Activated CD4-positive, alpha-beta T cell treated with anti-CD3 and anti-CD28 coated beads, Interleukin-2, amount 50 U/mL, for 1 hour (primary cell): ENCODE measurements at places on chromosomes 12 and 14.

- DNase-seq = no peak
Observed at GRCh38 chr12:97267594-97268202, 194.9 kb upstream of the RMST start.

GRCh38 chr12:126895951-126896913 is 1370.7 kb upstream of the TMEM132C start:
- no peak for DNase-seq

GRCh38 chr12:109900752-109901580 is 892 bp downstream of the TCHP start:
- DNase-seq = no peak

GRCh38 chr12:109910969-109911348 is 10.9 kb downstream of the TCHP start:
- no peak for DNase-seq

- no peak for DNase-seq
Observed at GRCh38 chr12:46518169-46518568, 145.6 kb upstream of the SLC38A2 start.

DNA sequence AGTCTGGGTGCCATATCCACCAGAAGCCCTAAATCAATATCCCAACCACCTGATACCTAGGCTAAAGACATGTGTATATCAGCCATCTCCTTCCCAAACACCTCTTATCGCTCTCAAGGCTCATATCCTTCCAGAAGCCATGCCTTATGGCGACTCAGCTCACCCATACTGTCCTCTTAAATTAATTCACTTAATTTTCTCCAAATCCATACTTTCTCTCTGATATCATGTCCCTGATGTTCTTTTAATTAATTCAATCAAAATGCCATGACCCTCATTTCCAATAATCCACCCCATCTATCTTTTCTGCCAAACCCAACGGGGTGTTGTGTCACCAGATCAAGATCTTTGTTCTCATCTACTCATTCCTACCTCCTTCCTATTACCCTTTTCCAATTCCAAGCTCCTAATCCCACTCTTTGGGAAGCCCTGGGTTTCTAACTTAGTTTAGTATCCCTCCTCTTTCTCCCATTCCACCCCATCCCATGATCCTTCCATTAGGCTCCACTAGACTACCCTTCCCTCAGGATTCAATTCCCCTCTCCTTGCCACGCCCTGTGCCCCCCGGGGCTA is 723 bp downstream of the ATF7 start:
- DNase-seq = no peak

GRCh38 chr12:69545081-69545480 is 40.2 kb upstream of the CCT2 start:
- DNase-seq = no peak

DNA sequence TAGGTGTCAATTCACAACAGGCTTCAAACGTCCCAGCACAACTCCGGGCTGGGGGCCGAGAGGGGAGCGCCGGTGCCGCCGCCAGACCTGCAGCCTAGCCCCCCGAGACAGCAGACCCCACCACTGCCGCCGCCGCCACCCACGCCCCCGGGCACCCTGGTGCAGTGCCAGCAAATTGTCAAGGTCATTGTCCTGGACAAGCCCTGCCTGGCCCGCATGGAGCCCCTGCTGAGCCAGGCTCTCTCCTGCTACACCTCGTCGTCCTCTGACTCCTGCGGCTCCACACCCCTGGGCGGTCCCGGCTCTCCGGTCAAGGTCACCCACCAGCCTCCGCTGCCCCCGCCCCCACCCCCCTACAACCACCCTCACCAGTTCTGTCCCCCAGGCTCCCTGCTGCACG is 39.4 kb downstream of the SLC6A12 start:
- no peak for DNase-seq

DNA sequence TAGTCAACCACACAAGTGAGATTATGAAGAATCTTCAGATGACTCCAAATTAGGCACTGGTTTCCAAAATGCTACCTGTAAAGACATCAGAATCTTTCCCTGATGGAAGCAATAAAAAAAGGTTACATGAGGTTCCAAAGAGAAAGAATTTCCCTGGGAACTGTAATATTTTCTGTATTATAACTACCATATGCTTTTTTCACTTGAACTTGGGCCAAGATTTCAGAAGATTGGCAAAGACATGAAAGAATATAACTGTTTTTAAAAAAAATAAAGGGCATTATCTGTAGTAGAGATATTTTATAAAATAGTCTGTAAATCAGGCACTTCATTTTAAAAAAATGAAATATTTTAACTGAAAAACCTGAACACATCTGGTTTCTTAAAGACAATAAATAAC is 12.9 kb downstream of the HECTD1 start:
- DNase-seq = no peak

GRCh38 chr12:41076114-41076513 is 112.0 kb upstream of the PDZRN4 start:
- no peak for DNase-seq

DNA sequence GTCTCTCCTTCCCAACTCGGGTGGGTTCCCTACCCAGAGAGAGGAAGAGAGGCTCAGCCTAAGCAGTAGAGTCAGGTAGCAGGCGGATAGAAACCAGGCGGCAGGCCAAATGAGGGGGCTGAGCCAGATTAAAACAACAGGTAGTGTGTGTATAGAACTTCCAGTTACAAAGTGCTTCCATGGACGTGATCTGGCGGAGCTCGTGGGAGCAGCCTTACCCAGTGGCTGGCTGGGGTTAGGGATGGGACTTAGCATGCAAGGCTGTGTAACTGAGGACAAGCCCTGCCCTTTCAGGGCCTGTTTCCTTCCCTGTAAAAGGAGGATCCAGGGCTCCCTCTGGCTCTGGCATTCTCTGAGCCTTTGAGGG is 8.3 kb downstream of the KRT80 start:
- no peak for DNase-seq

DNA sequence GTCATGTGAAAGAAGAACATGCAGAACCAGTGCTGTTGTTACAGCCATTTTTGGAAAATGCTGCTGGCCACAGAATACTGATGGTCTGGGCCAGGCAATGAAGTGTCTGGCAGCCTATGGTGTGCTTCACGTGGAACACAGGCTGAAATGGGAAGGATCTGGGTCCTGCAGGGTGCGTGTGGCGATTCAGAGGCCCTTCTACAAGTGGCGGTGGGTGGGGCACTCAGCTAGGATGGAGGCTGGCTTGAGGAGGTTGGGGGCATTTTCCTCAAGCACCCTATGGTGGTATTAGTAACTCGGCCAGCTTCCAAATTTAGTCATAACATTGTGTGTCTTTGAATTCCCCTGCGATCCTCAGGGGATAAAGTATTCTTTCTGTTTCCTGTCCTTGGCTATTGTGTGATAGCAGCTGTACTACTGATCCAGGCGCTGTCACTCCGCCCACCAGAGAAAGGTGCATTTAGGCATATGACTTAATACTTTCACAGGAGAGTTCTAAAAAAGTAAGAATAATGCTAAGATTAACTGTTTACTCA is 9.2 kb upstream of the RAD52 start:
- DNase-seq = no peak

DNA sequence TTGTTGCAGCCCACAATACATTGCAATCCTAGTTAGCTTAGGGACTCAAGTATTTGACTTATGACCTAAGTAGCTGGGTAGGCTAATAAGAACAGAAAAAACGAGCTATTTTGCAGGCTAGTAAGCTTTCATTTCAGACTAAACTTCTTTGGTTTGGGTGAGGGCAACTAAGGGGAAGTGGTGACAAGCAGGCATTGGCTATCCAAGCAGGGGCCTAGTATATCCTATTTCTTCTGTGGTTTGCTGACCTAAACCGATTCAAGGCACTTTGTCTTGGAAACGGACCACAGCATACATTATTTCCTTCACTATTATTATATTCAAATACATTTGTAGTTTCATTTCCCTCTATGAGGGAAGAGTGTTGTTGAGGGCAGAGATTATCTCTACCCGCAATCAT is 21.6 kb upstream of the SLC5A8 start:
- DNase-seq = no peak

GRCh38 chr14:75299576-75299975 is 20.9 kb downstream of the FOS start:
- no peak for DNase-seq

DNA sequence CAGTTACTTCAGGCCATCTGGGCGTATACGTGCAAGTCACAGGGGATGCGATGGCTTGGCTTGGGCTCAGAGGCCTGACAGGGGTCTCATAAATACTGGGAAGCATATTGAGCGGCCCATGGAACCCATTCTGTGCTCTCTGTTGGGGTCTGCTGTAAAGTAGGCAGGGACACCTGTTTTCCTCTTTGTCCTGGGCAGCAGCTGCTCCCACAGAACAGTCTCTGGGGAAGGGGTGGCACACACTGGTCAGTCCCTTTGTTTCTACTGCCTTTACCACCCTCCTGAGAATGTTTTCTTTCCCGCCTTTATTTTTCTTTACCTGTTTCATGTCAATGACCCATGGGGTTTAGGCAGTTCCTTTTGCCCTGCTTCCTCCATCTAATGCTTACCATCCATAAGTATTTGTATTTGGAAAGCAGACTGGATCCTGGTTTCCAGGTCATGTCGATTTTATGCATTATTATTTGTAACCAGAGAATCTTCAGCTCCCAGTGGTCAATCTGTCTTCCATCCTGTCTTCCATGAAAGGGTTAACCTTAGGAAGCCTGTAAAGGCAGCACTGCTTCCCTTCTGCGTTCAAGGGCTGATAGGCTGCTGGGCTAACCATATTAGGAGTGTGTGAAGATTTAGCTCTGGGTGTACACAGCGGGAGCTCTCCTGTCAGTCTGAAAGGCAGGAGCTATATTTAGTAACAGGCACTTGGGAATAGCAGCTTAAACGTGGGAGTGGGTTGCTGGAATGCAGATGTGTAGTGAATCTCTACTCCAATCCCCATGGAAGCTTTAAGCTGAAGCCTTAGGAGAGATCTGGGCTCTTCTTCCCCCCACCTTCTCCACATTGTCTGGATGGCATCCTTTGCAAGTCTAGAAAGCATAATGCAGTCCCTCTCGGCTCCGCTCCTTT is 124.0 kb downstream of the DYRK2 start:
- DNase-seq = no peak

- no peak for DNase-seq
Observed at GRCh38 chr14:71121711-71122110, 214.5 kb downstream of the PCNX1 start.

DNA sequence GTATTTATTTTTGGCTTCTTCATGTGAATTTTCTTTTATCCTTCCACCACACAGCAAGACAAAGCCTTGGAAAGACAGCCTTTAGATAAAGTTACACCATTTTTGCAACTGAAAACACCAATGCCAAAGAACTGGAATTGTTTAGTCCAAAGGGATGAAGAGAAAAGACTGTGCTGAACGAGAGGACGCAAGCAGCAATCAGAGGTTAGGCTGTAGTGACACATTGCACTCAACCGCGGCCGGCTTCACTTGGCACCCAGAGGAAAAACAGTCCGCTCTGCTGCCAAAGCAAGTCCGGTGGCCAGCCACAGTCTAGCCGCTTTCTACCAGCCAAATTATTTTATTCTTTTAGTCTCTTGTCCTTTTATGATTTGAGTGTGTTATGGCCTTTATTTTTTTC is 49.1 kb upstream of the KCNJ8 start:
- DNase-seq = no peak

DNA sequence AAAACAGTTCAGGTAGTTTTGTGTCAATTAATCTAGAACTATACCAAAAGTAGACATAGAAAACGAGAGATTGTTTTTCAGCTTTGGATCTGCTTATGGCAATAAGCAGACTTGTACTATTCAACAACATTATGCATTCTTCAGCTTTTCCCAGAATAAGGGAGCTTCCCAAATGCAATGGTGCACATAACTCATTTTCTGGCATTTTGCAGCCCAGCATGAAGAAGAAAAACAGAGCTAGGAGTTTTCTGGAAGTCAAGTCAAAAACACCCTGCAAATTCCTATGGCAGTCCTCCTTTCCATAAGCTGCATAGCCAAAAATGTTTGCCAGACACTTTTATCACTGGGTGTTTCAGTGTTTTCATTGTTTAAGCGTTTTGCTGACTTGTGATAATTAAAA is 314.7 kb downstream of the NAV3 start:
- no peak for DNase-seq

DNA sequence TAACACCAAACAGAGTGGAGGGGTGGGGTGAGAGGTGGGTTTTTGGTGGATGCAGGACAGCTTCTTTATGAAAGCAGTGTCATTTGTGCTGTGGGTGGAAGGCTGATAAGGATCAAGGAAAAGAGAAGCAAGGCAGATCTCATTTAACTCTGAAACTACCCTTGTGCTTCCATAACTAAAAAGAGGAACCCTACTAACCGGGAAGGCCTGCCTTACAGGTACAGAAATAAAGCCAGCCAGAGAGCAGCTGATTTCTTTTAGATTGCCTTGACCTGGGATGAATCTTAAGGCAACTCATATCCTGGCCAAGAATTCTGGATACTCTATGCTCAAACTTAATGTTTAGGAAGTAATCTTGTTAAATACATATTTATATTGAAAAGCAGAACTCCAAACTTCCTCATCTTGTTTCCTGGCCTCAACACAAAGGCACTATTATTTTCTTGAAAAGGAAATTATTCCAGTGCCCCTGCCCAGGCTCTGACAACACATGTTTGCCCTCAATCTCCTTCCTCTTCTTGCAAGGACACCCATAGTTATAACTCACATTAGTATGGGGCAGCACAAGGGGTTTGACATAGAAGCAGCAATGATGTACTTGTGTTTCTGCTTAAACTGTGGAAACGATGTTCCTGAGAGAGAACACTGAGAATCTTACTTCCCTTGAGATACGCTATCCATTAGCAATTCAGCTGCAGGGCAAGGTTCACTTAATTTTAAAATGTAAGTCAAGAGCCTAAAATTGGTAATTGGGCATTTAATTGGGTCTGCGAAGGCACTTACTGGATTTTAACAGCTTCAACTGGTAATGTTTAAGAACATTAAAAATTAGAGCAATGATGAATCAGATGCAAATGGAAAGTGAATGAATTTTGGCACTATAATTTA is 173.7 kb downstream of the STXBP6 start:
- no peak for DNase-seq

- DNase-seq = no peak
Observed at GRCh38 chr14:98724734-98725133, 547.3 kb downstream of the BCL11B start.

GRCh38 chr12:76023069-76023690 is 8.4 kb downstream of the PHLDA1 start:
- no peak for DNase-seq

- no peak for DNase-seq
Observed at GRCh38 chr14:32693114-32693513, 245.6 kb upstream of the NPAS3 start.

- no peak for DNase-seq
Observed at GRCh38 chr14:90445011-90445410, 48.2 kb downstream of the CALM1 start.
